Activated gamma-delta T cell treated with anti-CD3 and anti-CD28 coated beads, Interleukin-2, amount 50 U/mL, for 16 hours (primary cell): ENCODE measurements at places on chromosomes 2 and 18.
A peak's percentile ranks its signal among the peaks of the same experiment; 100 is the strongest.

- no peak for DNase-seq
These were observed 3.3 kb upstream of the POU3F3 start for GRCh38 chr2:104850361-104851290.

DNA sequence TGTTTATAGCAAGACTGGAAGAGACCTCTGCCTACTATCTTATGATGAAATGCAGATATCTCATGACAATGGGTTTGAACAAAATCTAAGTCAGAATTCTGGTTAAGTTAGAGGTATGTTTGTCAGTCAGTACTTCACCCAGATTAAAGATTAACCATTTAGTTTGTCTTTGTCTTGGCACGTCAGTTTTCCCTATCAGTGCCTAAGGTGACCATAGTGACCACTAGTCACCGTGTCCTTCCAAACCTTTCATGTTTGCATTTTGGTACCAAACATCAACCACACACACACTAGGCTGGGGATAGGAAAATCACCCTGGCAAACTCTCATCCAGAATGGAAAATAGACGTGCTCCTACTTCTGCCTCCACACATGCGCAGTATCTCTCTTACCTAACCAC, 248.9 kb downstream of the PIEZO2 start:
- no peak for DNase-seq

GRCh38 chr2:78775291-78775690, 250.2 kb upstream of the REG3G start:
- no peak for DNase-seq

- no peak for DNase-seq
These were observed 245.6 kb upstream of the TCF4 start for GRCh38 chr18:55833543-55833942.

DNA sequence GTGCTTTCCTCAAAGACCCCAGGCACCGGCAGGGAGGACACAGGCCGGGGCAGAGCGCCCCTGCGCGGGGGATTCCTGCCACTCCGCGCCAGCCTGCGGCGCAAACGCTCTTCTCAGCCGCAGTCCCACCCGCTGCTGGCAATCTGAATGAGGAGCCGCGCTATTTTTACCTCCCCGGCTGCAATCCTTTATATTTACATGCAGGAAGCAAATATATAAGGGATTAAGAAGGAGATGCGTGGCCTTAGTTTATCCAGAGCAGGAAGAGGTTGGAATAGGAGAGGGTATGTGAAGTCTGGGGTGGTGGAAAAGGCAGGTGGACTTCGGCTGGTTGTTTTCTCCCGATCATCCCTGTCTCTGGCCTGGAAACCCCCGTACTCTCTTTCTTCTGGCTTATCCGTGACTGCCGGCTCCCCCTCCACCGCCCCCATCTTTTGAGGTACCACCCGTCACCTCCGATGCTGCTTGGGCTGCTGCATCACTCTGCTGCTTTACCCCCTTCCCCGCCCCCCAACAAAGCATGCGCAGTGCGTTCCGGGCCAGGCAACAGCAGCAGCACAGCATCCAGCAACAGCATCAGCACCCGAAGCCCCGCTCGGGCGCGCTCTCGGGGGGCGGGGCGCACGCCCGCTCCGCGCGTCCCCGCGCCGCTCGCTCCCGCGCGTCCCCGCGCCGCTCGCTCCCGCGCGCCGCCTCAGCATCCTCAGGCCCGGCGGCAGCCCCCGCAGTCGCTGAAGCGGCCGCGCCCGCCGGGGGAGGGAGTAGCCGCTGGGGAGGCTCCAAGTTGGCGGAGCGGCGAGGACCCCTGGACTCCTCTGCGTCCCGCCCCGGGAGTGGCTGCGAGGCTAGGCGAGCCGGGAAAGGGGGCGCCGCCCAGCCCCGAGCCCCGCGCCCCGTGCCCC, at the start of gene ADAM23:
Gene ADAM23 (plus strand): TSS at position 700 of the 902 bp plus-strand sequence. CDS start 335 bp downstream, outside the sequence.
- DNase-seq = no peak

DNA sequence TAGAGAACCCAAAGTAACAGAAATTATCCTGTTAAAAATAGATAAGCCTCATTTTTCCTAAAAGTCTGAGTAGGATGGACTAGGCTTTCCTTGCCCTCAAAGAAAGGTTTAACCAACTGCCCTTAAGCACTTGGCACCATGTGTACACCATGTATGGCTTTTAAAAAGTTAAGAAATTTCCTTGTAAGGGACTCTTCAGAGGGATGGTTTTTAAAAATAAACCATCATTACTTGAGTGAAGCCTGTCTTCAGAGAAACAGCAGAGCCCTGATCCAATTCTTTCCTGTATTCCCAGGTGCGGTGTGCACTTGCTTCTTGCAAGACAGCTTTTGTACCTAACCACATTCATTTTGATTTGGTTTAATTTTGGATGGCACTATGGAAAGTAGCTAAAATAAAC, 1.1 kb upstream of the NEMP2 start:
- DNase-seq = no peak

DNA sequence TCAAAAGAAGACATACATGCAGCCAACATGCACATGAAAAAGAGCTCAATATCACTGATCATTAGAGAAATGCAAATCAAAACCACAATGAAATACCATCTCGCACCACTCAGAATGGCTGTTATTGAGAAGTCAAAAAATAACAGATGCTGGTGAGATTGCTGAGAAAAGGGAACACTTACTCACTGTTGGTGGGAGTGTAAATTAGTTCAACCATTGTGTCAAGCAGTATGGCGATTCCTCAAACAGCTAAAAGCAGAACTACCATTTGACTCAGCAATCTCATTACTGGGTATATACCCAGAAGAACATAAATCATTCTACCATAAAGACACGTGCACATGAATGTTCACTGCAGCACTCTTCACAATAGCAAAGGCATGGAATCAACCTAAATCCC, 95.5 kb upstream of the XIRP2 start:
- DNase-seq = no peak

DNA sequence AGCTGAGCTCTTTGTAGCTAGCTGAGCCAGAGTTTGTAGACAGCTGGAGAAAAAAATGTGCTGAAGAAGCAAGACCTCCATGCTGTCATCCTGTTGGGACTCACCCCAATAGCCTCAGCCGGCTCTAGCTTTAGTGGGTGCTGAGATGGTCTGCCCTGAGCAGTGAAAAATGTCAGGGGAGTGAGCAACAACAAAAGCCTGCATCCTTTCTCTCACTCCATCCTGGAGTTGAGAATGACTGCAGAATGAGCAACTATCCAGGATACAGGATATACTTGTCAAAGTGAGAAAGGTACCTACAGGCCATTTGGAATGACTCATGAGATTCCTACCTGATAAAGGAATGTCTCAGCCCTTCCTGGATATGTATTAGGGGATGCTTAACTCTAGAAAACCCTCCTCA, 146.1 kb upstream of the DLX2 start:
- DNase-seq = no peak

GRCh38 chr18:8799596-8800441, 94.5 kb downstream of the MTCL1 start:
- DNase-seq = no peak

GRCh38 chr18:69763002-69763401, 184.7 kb downstream of the CD226 start:
- no peak for DNase-seq

- DNase-seq = no peak
These were observed 301.3 kb upstream of the ID2 start for GRCh38 chr2:8380566-8380965.

DNA sequence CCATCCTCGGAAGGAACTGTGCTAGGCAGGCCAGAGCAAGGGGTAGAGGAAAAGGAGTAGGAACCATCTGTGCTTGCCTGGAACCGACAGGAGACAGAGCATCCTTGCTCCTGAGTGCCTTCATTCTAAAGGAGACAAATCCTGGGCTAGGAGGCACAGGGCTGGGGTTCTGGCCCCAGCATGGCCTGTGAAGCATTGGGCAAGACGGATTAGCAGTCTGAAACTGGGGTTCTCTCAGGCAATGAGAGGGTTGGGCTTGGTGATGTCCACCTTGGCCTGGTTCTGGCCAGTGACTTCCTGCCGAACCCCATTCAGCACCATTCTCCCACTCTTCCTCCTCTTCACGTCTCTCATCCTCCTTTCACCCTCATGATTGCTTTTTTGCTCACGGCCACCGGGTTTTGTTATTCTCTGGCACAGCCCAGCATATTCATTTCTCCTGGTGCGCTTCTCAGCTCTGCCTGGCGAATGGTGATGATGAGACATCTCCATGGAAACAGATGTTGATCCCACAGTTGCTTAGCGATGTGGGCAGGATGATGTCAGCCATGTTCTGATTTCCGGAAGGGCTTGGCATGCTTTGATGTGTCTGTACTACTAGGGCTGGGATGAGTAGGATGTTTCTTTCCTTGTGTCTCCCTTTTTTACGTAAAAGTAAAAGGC, 127.7 kb downstream of the CAPN13 start:
- no peak for DNase-seq

GRCh38 chr2:186717320-186718007, 23.6 kb downstream of the FAM171B start:
- DNase-seq = no peak

DNA sequence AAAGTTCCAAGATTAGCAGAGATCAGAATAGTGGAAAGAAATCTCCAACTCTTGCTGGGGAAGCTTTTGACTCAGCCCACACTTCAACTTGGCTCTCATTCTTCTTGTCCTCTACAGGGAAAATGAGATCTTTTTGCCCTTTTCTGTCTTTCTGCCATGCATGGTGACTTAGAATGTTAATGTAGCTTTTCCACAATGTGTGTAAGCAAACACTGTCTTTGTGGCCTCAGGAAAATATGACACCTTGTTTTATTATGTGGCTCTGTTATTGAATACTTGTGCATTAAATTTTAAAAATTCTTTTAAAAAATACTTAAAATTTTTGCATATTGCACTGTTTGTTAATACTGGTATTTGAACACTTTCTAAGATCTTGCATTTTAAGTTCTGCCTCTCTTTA, 65.4 kb upstream of the WDR75 start:
- DNase-seq = no peak

GRCh38 chr18:75238100-75238499, 27.5 kb downstream of the TSHZ1 start:
- DNase-seq = no peak

DNA sequence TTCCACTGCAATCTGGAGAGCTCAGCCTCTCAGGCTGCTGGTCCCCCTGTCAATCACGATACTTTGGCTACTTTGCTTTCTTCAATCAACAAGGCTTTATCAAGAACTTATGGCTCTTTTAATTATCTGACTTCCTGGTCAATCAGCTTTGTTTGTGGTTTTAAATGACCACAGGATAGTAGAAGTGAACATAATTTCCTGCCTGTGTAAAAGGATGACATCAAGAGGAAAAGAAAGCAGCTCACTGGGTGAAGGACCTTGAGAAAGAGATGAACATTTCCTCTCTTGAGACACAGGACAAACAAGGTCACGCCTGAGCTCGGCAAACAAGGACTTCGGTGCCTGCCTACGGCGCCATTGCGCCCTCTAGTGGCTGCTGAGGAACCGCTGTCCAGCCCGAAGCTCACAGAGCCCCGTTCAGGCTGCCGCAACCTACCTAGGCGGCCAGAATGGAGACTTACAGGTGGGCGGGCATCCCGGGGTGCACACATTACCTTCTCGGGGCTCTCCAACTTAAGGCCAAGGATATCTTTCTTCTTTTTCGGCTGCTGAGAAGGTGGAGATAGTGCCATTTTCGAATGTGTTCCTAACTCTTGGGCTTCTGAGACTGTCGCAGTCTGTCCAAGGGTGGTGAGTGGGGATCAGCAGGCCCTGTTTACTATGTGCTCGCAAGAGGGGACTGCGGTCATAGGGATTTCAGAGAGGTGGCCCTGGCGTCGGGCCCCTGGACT, 54.0 kb downstream of the IL1RL2 start:
- DNase-seq = peak; percentile 82

DNA sequence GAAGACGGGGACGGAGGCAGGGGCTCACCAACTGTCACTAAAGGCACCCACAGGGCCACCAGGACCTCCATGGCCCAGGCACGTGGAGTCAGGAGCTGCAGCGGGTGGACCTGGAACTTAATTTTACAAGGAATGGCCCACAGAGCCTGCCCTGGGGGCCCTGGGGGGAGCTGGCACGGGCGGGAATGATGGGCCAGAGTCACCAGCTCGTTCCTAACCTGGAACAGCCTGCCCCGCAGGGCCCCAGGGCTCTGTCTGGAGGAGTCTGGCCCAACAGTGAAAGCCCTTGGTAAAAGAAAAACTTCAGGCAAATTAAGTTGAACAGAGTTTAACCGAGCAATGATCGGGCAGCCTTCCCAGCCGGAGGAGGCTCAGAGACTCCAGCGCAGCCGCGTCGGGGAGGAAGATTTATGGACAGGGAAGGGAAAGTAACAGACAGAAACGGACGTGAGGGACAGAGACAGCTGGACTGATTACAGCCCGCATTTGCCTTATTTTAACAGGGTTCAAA, 118.4 kb upstream of the TMEM18 start:
- DNase-seq = no peak

DNA sequence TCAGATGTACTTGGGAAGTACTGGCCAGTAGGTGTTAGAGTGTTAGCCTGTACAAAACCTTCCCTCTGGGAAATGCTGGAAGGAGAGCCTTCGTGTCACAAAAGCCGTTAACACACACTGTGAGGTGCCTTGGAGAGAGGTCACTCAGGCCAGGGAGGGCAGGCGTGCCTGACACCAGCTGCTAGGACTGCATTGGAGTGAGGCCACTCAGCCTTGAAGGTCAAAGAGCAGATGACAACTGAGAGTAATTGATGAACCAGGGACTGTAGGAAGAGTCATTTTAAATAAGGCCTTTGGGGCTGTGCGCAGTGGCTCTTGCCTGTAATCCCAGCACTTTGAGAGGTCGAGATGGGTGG, 45.4 kb downstream of the ASAP2 start:
- no peak for DNase-seq

GRCh38 chr2:10343658-10344057, 41.0 kb downstream of the HPCAL1 start:
- DNase-seq = no peak

DNA sequence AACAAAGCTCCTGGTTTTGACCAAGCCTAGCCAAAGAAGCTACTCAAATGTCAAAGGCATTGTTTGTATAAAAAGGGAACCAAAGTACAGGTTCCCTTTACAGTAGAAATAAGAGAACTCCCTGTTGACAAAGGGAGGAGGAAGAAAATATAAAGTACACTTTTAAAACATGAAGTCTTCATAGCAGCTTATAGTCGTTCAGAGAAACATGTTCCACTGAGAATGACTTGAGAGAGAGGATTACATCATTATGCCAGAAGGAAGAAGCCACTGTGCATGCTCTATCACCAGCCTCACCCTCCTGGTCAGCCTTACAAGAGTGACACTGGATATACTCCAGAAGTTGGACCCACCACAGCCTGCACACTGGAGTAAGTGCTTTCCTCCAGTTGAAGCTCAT, 2.5 kb upstream of the DHRS9 start:
- no peak for DNase-seq

- no peak for DNase-seq
These were observed 23.1 kb upstream of the PNO1 start for GRCh38 chr2:68134554-68134953.

- DNase-seq = no peak
These were observed 104.0 kb downstream of the DNER start for GRCh38 chr2:229610333-229610732.
